Activated CD8-positive, alpha-beta memory T cell treated with anti-CD3 and anti-CD28 coated beads for 4 hours (primary cell): ENCODE measurements at places on chromosomes 2 and 18.
A peak's percentile ranks its signal among the peaks of the same experiment; 100 is the strongest.

DNA sequence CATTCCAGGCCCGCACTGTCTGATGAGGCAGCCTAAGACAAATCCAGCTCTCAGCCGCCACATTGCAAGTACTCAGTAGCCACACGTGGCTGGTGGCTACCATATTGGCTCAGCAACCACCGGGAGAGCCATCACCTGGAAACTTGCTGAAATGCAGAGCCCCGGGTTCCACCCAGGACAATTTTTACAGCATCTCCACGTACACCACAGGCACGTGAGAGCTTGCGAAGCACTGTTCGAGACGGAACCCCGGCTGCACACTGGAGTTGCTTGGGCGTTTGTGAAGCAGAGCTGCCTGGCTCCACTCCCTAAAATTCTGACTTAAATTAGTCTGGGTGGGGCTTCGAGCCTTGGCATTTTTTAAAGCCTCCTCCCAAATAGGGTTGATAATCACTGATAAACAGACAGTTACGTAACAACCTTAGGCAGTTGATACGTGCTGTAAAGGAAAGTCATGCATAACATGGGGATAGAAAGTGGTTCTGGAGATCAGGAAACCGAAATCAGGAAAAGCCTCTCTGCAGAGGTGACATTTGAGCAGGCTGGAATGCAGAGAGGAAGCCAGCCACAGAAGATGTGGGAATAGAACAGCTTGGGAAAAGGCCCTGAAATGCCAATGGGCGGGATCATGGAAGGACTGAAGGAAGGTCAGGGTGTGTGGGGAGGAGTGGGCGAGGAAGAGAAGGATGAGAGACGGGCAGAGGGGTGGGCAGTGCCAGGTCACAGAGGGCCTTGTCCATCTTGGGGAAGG is 6.2 kb downstream of the ASAP2 start:
- no peak for DNase-seq

GRCh38 chr18:37639846-37640245 is 74.2 kb upstream of the CELF4 start:
- DNase-seq, result no peak

- no peak for DNase-seq
These were observed 331.6 kb downstream of the KCNS3 start for GRCh38 chr2:18209934-18210639.

DNA sequence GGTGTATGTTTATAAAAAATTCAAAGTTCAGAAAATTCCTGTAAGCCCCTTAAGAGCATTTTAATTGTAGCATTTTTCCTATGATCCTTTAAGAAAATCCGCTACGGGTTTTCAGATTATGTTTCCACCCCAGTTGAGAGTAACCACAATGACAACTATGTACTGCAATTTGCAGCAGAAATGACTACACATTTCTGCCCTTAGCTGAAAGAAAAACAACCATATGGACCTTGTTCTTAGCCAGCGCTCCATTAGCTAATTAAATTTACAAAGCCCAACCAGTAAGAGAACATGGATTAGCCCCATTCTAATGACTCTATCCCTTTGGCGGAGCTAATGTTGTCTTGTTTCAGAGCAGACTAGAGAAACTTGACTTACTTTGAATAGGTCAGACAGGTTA is 247.6 kb downstream of the SLC8A1 start:
- no peak for DNase-seq

GRCh38 chr18:48994044-48994651 is 43.4 kb upstream of the SMAD7 start:
- no peak for DNase-seq

GRCh38 chr2:9095690-9096089 is 92.2 kb upstream of the MBOAT2 start:
- no peak for DNase-seq

GRCh38 chr2:153140498-153140897 is 338.1 kb downstream of the RPRM start:
- no peak for DNase-seq

DNA sequence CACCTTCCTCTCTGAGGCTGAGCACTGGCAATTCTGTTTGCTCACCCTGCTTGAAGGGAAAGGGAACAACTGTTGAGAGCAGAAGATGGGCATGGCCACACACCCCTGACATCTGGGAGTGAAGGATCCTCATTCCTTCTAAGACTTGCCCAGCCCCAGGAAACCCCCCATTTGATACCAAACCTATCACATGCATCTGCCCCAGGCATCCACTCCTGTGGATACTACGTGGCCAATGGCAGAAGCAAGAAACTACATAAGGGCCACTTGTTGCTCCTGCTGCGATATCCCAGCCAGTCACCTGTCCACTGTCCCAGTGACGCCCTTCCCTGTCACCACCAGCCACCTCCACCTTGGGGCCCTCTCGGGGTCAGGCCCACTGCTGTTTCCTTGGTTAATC is 185.2 kb downstream of the SMAD2 start:
- DNase-seq, result no peak

GRCh38 chr18:57915865-57916582 is 112.9 kb upstream of the ATP8B1 start:
- no peak for DNase-seq

- no peak for DNase-seq
These were observed 241.4 kb downstream of the ZNF385B start for GRCh38 chr2:179619947-179620467.

GRCh38 chr2:57725337-57725947 is 321.2 kb upstream of the VRK2 start:
- DNase-seq, result no peak

DNA sequence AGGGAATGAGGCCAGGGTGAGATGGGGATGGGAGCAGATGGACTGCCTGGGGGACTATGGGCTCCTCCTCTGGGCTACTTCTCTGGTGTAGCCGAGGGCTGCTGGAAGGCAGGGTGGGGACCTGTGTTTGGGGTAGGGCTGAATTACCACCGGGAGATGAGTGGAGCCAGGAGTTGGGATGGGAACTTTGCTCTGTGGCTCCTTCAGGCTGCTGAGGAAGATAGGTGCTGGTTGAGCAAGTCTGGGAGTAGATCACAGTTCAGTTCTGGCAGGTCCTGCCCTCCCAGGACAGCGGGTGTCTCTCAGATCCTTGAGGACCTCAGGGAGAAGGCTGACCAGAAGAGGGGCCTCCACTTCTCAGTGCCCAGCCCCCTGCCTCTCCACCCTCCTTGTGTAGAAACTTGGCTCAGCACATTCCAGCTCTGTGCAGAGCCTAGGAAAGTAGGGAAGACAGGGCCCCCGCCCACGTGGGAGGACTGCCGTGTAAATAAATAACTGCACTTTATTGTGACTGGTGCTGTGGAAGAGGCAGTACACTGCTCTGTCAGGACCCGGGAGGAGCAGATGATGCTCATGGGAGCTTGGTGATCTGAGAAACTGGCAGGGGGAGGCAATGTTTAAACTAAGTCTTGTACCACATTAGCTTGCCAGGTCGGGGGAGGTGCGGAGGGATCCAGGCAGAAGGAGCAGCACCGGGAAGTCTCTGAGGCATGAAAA is 15.3 kb downstream of the TET3 start:
- no peak for DNase-seq

GRCh38 chr2:167964650-167965413 is 282.6 kb downstream of the STK39 start:
- DNase-seq, result no peak

DNA sequence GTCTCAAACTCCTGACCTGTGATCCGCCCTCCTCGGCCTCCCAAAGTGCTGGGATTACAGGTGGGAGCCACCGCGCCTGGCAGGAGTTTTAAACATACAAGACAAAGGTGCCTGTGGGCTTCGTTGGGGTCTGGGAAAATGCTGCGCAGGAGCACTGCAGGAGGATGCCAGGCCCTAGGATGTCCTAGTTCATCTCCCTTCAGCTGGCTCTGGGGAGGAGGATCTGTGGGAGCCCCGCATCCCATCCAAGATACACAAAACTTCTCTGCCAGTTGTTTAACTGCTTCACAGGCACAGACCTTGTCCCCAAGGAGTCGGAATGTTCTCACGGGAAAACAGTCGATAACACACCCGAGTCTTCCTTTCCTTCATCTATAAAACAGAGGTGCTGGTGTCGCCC is 89.1 kb downstream of the POLR1A start:
- no peak for DNase-seq

DNA sequence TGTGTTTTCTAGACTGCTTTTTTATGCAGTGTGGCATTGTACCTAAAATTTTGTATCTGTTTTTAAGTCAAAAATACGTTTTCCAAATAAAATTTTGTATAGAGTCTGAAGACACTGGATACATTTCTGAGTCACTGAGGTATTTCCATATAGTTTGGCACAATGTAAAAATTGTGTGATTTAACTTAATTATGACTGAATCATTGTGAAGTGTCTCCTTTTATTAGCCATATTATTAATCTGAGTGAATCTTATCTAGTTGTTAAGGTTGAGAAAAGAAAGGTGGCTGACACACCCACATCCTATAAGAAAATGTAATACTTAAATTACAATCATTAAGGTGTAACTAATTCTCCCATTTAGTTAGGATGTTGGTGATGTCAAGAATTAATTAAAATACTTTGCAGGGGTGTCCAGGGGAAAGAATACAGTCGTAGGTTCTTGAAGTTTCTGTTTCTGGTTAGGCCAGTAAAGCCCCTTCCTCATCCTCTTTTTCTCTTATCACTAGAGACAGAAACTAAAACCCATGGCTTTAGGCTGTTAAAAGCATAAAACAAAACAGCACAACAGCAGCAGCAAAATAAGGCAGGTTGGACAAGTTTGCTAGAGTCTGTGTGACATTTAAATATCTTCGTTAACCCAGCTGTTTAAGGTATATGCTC is 71.6 kb downstream of the UBE2E3 start:
- no peak for DNase-seq

- DNase-seq, result peak; percentile 71
These were observed 164.3 kb downstream of the BCL2 start for GRCh38 chr18:63155169-63155852.

DNA sequence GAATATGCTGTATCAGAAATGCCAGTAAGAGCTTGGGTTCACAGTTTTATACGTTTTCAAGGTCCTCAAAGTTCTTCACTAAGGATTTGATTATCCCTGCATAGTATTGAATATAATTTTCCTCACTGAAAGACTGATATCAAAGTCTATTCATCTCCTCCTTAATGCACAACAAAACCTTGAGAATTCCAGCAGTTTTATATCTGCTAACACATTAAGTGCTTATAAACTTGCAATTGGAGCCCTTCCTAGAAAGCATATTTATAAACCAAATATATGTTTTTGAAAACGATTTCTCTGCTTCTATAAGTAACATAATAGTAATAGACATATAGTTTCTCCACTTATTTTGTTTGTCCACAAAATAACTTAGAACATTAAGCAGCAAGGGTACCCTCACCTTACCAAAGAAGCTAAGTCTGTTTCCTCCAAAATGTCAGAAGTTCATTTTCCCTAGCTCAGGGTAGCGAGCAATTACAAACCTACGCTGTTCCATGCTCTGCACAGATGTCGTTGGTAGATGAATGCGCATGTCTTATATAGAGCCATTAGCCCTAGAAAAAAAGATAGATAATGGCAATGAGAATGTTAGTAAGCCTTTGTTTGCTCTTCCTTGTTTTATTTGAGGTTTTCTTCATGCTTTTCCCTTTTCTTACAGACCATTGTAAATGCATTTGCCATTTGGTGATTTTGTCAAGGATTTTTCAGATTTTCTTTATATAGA is 213.2 kb downstream of the RBM43 start:
- no peak for DNase-seq

DNA sequence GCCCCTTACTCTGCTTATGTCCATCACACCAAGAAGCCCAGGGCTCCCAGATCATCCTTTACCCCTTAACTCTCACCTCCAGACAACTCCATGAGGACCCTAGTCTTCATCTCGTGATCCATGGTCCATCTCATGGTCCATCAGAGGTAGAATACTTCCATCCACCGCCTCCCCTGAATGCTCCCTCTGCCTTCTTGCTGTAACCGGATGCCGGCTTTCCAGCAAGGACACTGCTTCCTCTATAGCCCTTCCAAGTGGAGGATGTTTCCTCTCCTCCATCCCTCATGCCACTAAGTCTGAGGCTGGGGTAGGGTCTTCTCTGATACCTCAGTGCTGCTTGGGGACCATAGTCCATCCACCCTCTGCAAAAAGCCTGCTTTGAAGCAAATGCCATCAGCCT is 118.6 kb upstream of the SIX2 start:
- DNase-seq, result no peak

- no peak for DNase-seq
These were observed 1544.4 kb downstream of the LRP1B start for GRCh38 chr2:140586379-140586778.

- no peak for DNase-seq
These were observed 199.2 kb downstream of the TFCP2L1 start for GRCh38 chr2:121085801-121086200.

- DNase-seq, result no peak
These were observed 108.0 kb downstream of the LRRC30 start for GRCh38 chr18:7338846-7339245.

DNA sequence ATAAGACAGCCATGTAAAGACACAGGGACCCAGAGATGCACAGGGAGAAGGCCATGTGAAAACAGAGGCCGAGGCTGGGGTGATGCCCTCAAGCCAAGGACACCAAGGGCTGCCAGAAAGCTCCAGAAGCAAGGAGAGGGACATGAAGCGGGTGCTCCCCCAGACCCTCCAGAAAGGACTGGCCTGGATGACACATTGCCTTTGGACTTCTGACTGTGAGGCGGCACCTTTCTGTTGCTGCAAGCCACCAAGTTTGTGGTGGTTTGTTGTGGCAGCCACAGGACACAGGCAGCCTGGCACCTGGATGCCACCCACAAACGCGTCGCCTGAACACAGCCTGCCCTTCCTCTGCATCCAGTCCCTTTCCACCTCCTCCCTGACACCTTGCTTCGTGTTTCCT is 67.1 kb downstream of the RHOB start:
- DNase-seq, result no peak

GRCh38 chr2:43224131-43224570 is 2.3 kb downstream of the ZFP36L2 start:
- DNase-seq, result peak; percentile 50

GRCh38 chr2:174786066-174786725 is 21.9 kb upstream of the CHRNA1 start:
- DNase-seq, result no peak

GRCh38 chr18:41395695-41396094 is 559.3 kb upstream of the PIK3C3 start:
- no peak for DNase-seq

- DNase-seq, result no peak
These were observed 70.8 kb upstream of the FSHR start for GRCh38 chr2:49225126-49225525.

DNA sequence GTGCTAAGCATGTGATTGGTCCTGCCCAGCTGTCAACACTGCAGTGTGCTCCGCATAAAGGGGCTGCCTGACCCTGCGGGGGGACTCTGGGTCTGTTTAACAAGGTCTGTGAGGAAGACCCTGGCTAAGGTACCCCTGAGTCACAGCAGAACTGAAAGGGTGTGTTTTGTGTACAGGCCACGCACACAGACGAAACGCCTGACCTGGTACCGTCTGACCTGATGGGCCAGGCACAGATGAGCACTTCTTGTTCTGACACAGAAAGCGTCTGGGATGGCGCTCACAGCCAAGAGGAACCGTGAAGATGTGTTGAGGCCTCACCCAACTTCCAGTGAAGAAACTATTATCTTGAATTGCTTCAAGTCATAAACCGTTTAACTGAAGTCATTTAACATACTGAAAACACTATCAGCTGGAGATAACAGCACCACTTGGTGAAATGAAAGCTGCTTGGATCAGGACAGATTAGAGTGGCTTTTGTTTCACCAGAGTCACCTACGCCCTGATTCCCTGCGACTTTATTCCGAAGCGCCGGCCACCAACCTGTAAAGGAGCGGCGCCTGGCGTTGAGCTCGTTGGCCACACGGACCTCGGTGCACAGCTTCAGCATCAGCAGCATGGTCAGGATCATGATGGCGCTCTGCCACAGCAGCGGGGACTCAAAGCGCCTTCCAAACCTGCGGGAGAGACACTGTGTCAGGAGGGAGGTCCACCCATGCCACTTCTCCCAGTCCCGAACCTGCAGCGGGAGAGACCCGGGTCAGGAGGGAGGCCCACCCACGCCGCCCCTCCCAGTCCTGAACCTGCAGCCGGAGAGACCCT is 8.5 kb downstream of the SLC66A2 start:
- no peak for DNase-seq
